ENCODE measurements at places on chromosomes 4 and X.

- no peaks in the 10 kb centered on the region for H3K27me3 ChIP-seq
- H3K4me1 ChIP-seq: no peaks in the 10 kb centered on the region
- H3K36me3 ChIP-seq: peaks cover 48% of the 10 kb centered on the region
Observed at GRCh38 chr4:57023104-57023503, 44.4 kb downstream of the POLR2B start.

GRCh38 chr4:2937986-2938385 is 25.2 kb downstream of the NOP14 start:
- no peak for DNase-seq
- no peak overlapping the region for H3K4me3 ChIP-seq
- no peaks in the 10 kb centered on the region for H3K27me3 ChIP-seq
- H3K4me1 ChIP-seq: peaks cover 21% of the 10 kb centered on the region

- H3K4me1 ChIP-seq: peaks cover 4% of the 10 kb centered on the region
- H3K36me3 ChIP-seq: no peaks in the 10 kb centered on the region
- H3K27me3 ChIP-seq: no peaks in the 10 kb centered on the region
- H3K27ac ChIP-seq: no peak overlapping the region
Observed at GRCh38 chr4:108774809-108775530, 12.1 kb upstream of the ETNPPL start.

- DNase-seq: no peak
- H3K36me3 ChIP-seq: no peaks in the 10 kb centered on the region
- H3K4me3 ChIP-seq: no peak overlapping the region
- peaks cover 15% of the 10 kb centered on the region for H3K4me1 ChIP-seq
Observed at GRCh38 chr4:8152865-8153257, 5.8 kb downstream of the ABLIM2 start.
